ENCODE measurements at places on chromosomes 6 and 20. TPM values are rescaled to one million over a fixed set of nuclear protein-coding genes. Genes with fewer than 3 reads are reported as not detected.

The MOXD1 gene
- 2.5 TPM for total RNA-seq

The PDYN gene
- total RNA-seq = not detected

The LZTS3 gene
- total RNA-seq = 25.9 TPM

The RING1 gene
- 13.9 TPM for total RNA-seq

The PLTP gene
- total RNA-seq = 221 TPM

The UST gene
- 4.3 TPM for total RNA-seq

- H3K27ac ChIP-seq = no peak overlapping the region
- DNase-seq = no peak
Measured at GRCh38 chr6:105596284-105596755, 193.4 kb upstream of the PREP start.

DNA sequence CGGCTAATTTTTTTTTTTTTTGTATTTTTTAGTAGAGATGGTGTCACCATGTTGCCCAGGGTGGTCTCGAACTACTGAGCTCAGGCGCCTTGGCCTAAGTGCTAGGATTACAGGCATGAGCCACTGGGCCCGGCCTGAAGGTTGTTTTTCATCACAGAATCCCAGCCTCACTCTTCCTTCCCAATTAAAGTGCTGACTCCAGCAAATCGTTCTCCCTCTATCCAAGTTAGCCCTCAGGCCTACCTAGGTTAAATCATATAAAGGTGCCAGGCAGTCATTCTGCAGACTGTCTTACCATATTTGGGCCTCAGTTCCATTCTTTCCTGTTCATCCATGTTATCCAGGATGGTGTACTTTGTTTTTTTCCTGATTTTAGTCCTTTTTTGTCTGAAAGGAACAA, 56.4 kb downstream of the ALDH5A1 start:
- H3K27me3 ChIP-seq = no peaks in the 10 kb centered on the region
- no peak overlapping the region for H3K4me3 ChIP-seq
- H3K36me3 ChIP-seq = no peaks in the 10 kb centered on the region
- DNase-seq = no peak
- no peak overlapping the region for H3K27ac ChIP-seq

DNA sequence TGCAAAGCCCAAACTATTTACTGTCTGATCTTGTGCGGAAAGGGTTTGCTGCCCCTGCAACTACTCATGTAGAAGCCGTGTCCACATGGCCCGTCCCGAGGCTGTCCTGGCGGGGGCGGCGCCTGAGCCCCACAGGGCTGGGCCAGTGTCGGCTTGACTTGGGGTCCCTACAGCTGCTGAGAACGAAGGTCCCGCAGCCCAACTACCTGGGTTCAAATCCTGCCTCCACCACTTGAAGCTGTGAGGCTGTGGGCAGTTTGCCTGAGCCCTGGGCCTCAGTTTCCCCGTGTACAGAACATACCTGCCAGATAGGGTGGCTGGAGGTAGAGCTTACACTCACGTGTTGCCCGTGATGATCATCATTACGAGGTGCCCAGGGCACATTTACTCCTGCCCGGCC, 111.1 kb downstream of the SULF2 start:
- DNase-seq = no peak
- H3K36me3 ChIP-seq = no peaks in the 10 kb centered on the region
- no peak overlapping the region for H3K27ac ChIP-seq
- no peaks in the 10 kb centered on the region for H3K4me1 ChIP-seq
- no peaks in the 10 kb centered on the region for H3K27me3 ChIP-seq

- H3K27ac ChIP-seq = no peak overlapping the region
- no peaks in the 10 kb centered on the region for H3K27me3 ChIP-seq
Measured at GRCh38 chr6:56232436-56232835, 14.9 kb downstream of the COL21A1 start.

GRCh38 chr6:11552442-11552841, 14.9 kb downstream of the TMEM170B start:
- H3K4me1 ChIP-seq = no peaks in the 10 kb centered on the region
- no peak for DNase-seq
- H3K27me3 ChIP-seq = no peaks in the 10 kb centered on the region
- H3K36me3 ChIP-seq = no peaks in the 10 kb centered on the region

DNA sequence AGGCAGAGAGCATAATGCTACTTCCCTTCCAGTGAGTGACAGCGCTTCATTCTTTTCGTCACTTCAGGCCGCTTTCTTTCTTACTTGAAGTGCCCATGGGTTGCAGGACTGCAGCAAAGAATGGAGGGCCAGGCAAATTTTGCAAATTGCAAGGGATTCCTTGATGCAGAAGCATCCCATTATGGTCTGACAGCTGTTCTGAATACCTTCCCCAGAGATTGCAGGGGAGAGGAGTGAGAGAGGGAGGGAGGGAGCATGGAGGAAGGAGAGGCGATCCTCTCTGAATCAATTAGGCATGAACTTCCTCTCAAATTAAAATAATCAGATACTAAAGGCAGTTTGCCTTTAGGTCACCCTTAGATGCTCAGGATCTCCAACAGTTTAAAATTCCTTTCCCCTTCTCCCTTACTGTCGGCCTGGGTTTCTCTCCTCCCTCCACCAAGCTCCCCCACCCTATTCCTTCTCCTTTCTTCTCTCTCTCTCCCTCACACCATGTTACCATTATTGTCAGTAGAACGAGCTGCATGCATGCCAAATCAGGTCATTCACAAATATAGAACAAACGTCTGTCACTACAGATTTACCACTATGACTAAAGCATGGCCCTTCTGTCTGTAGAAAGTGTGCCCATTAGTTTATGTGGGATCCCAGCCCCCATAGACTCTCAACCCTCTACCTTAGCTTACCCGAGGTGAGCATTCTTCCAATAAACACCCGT, 289.2 kb downstream of the CD83 start:
- no peak for DNase-seq
- H3K36me3 ChIP-seq = no peaks in the 10 kb centered on the region
- H3K27ac ChIP-seq = peak overlapping the region; percentile 39
- H3K27me3 ChIP-seq = no peaks in the 10 kb centered on the region
- H3K4me3 ChIP-seq = no peak overlapping the region
- H3K4me1 ChIP-seq = no peaks in the 10 kb centered on the region

DNA sequence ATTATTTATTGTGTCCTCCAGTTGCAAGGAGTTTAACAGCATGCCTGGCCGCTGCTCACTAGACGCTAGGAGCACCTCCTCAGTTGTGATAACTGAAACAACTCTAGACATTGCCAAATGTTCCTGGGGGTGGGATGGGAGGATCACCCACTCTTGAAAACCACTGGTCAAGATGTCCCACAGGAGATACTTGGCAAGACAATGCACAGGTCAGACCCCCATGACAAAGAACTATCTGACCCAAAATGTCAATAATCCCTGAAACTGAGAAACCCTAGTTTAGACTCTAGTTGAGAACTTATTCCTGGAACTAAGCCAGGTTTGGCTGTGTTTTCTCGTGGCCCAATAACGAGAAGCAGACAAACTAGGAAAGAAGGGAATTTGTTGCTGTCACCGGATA, 9.5 kb upstream of the FKBPL start:
- H3K4me1 ChIP-seq = no peaks in the 10 kb centered on the region
- H3K36me3 ChIP-seq = no peaks in the 10 kb centered on the region
- H3K27ac ChIP-seq = no peak overlapping the region
- no peaks in the 10 kb centered on the region for H3K27me3 ChIP-seq
- H3K4me3 ChIP-seq = no peak overlapping the region

GRCh38 chr20:48395816-48396546, 431.8 kb downstream of the PREX1 start:
- no peak for DNase-seq
- H3K4me1 ChIP-seq = no peaks in the 10 kb centered on the region
- H3K36me3 ChIP-seq = no peaks in the 10 kb centered on the region
- H3K27me3 ChIP-seq = no peaks in the 10 kb centered on the region
- no peak overlapping the region for H3K4me3 ChIP-seq
- H3K27ac ChIP-seq = no peak overlapping the region

DNA sequence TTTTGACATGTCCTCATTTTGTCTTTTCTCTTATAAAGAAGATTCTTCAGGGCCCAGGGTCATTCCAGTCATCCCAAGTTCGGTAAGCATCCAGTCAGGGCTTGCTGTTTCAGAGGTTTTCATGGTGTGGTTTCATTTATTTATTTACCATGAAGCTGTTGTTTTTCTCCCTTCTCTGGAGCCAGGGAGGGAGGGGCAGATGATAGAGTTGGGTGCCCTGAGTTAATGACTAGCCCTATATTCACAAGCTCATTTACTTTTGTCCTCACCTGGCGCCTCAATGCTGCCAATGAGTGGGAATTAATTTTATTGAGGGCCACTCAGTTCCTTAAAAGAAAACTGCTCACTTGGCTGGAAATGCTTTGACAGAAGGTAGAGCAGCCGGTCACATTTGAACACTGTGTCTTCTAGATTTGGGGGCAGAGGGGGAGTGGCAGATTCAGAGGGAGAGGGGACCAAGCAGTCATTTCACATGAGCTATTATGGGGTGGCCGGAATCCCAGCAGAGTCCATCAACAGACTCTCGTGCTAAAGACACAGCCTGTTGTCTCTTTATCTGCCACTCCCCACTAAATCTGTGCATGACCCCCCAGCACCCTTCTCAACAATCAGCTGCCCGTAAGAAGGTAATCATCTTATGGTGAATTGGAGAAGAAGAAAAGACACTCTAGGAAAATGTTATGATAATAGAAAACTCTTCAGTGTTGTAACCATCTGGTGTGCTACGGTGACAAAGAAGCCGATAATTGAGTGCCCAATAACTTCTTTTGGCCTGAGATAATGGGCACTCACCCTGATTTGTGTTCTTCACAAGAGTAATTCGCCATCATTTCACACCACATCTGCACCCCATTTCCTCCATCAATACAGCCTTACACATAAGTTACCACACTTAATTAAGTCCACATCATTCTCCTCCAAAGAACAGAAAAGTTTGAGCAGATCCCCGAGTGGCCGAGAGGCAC, 573.5 kb upstream of the JAG1 start:
- H3K4me3 ChIP-seq = no peak overlapping the region
- no peak for DNase-seq
- H3K4me1 ChIP-seq = peaks cover 7% of the 10 kb centered on the region
- H3K27ac ChIP-seq = no peak overlapping the region
